Bone marrow (tissue), 2 donors: ENCODE measurements at places on chromosomes 7 and 10.

GRCh38 chr7:82964150-82964882, 198.4 kb downstream of the PCLO start:
- no peak for DNase-seq

- DNase-seq: no peak
Measured at GRCh38 chr10:86944031-86944419, 13.4 kb downstream of the MMRN2 start.

- no peak for DNase-seq
Measured at GRCh38 chr7:24340727-24341126, 56.7 kb downstream of the NPY start.

GRCh38 chr7:130353196-130353595, 8.6 kb downstream of the CPA5 start:
- no peak for DNase-seq

- DNase-seq: no peak
Measured at GRCh38 chr10:24958721-24959381, 6.4 kb upstream of the PRTFDC1 start.

DNA sequence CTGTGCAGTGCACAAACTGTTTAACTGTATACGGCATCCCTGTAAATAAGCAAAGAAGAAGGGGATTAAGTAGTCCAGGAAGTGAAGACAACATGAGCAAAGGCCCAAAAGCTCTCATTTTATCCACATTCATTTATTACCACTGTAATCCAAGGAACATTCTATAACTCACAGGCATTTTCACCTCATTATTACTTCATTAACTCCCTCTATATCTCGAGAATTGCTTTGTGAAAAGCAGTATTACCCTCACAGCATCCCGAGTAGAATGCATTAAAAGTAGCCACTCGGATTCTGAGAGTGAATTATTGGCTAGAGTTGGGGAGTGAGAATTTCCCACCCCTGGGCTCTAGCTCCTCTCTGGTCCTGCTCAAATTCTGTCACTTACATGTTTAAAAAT, 51.0 kb upstream of the CHCHD3 start:
- no peak for DNase-seq

- no peak for DNase-seq
Measured at GRCh38 chr7:152363798-152364197, 72.0 kb downstream of the KMT2C start.

DNA sequence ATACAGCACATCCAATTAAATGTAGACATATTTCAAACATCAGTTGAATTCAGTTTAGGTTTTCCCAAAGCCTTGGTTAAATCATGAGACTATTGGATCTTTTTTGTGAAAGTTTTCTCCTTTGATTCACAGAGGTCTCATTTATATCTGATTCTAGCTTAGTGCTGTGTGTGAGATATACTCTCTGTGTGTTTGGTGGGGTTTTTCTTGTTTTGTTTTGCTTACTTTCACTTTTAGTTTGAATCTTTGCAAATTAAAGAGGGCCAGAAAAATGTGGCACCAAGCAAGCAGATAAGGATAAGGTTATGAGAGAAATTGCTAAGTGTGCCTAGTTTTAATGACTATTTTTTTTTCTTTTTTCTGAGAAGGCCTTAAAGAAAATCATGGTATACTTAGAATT, 12.6 kb upstream of the OR6B1 start:
- no peak for DNase-seq

DNA sequence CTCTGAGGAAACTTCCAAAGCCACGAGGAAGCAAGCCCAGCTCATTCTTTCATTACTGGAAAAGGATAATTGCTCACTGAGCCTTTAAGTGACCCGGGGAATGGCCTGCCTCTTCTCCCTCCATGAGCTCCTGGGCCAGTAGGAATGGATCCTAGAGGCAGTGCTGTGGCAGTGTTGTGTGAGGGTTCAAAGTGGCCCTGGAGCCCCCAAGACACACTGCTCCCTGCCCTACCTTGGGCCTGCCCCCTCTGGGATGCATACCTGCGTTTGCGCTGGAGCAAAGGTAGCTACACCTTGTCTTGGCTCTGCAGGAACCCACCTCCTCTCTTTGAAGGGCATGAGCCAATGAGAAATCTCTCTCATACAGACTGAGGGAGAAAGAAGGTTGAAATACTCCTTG, 115.8 kb upstream of the ANLN start:
- no peak for DNase-seq

GRCh38 chr7:37081436-37081835, 357.1 kb upstream of the AOAH start:
- no peak for DNase-seq

DNA sequence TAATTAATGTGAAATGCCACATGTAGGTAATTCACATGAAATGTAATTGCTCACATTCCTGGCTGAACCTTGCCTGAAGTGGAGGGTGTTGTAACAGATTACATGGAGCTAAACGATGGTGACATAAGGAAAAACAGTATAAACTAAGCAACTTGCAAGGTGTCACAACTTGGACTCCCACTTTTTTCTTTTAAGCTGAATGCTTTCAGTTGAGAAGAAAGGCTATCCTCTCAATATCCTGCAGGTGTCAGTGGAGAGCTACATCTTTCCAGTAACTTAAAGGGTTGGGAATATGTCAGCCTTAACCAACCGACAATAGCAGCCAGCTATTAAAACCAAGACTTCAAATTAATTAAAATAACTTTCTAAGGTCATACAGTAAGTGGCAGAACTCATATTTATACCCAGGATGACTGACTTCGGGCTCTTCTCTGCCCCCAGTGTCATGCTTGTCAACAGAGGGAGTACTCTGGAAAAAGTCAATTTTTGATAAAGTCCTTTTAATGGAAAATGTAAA, 33.7 kb downstream of the NRBF2 start:
- DNase-seq: peak; percentile 46

DNA sequence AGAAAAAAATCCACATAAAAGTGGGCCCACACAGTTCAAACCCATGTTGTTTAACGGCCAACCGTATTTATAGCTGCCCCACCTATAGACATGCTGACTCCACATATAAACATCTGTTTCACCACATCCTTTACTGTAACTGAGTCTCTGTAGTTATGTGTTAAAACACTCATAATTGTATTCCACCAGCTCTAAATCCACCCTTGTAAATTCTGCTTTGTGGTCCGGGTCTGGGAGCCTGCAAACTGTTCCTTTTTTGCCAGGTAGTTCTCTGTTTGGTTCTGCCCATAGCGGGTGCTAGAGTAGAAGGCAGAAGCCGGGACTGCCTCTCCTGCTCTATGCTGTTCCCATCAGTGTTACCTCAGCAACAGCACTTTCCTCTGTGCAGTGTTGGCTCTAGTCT, 20.2 kb upstream of the FHIP2A start:
- no peak for DNase-seq

GRCh38 chr7:111091593-111092358, 849 bp downstream of the LRRN3 start:
- DNase-seq: no peak

DNA sequence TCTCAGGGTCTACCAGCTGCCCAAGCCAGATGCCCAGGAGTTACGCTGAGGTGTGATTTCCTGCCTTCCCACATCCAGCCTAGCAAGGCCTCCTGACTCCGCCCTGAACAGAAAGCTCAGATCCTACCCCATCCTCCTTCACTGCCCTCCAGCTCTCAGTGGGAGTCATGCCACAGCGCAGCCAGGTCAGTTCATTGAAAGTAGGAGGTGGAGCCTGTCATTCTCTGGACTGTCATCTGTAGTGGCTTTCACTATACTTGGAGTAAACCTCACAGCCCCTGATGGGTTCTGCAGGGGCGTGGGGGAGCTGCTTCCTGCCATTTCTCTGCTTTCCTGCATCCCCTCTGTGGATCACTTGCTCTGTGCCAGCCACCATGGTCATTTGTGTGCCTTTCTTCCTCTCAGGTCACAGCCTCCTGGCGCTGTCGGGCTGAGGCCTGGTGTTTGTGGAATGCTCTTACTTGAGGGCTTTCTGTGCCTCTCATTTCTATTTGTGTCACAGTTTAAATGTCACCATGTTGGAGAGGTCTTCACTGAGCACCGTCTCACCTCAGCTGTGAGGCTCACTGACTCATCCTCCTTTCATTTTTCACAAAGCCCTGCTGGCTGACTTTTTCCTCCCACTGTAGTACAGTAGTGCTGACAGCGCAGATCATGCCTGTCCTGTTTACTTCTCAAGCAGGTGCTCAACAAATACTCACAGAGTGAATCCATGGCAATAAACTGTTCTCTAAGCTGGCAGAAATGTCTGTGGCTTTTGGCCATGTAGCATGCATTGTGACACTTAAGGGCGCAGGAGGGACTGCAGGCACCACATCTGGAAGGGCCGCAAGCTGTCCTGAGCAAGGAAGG, 61.0 kb upstream of the TMEM248 start:
- DNase-seq: no peak

- no peak for DNase-seq
Measured at GRCh38 chr7:86653919-86654659, 10.4 kb downstream of the GRM3 start.

- no peak for DNase-seq
Measured at GRCh38 chr7:57205000-57205399, 72.8 kb upstream of the ZNF479 start.

DNA sequence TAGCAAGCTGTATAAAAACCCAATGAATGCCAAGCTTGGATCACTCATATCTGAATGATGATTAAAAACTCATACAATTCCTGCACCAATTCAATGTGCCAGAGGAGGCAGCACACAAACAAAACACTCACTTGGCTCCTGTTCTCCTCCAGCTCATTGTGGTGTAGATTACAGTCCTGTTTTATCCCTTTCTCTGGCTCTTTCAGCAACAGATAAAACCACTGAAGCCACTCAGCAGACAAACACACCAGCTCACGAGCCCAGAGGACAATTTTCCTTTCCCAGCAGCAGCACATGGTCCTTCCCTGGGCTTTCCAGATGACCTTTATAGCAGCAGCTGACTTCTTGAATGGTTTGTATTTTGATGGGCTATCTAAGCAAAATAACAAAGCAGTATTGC, 107.3 kb upstream of the STARD3NL start:
- no peak for DNase-seq

GRCh38 chr7:7996568-7996967, 28.0 kb downstream of the GLCCI1 start:
- no peak for DNase-seq

DNA sequence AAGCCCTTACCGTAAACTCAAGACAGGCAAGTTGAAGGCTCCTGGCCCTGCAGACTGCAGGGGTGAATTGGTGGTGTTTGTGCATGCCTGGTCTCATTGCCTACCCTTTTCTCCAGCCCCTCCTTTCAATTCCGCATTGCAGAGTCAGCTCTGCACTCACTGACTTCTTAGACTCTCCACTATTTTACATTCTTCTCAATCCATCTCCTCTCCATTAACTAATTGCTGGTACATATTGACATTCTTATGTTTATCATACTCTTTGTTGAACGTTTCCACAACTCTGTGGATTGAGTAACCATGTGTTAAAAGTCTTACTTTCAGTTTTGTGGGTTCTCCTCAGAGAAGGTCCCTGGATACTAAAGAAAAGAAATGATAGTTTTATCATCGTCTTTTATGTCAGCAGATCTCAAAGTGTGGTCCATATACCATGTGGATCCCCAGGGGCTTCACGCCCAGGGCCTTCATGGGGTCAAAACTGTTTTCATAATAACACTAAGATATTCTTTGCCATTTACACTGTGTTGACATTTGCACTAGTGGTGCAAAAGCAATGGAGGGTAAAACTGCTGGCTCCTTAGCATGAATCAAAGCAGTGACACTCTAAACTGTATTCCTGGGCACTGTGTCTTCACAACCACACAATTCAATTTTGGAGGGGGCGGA, 135.4 kb upstream of the FZD1 start:
- DNase-seq: no peak

GRCh38 chr7:140640060-140640637, 464 bp downstream of the DENND2A start:
- no peak for DNase-seq

DNA sequence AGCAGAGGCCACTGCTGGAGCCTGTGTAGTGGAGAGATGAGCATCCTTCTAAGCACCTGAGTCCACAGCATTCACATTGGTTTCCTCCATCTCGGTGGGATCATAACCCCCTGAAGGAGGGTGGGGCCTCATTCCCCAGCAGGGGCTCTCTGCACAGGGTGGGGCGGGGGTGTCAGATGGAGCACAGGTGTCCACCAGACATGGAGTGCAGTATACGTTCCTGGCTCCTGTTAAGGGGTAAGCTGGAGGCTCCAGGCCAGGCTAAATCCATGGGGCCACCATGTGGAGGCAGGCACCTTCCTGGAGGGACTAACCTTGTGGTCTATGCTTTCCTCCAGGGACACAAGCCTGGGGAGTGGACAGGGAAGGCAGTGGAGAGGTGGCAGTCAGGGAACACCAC, 252.6 kb downstream of the GRID1 start:
- no peak for DNase-seq

DNA sequence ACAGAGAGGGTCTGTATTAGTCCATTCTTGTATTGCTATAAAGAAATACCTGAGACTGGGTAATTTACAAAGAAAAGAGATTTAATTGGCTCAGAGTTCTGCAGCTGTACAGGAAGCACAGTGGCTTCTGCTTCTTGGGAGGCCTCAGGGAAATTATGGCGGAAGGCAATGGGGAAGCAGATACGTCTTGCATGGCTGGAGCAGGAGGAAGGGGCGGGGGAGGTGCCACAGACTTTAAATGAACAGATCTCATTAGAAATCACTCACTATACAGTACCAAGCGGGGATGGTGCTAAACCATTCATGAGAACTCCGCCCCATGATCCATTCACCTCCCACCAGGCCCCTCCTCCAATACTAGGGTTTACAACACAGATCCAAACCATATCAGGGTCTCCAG, 3.7 kb upstream of the CALU start:
- DNase-seq: no peak

- DNase-seq: no peak
Measured at GRCh38 chr7:139046143-139046542, 10.3 kb upstream of the ZC3HAV1L start.

DNA sequence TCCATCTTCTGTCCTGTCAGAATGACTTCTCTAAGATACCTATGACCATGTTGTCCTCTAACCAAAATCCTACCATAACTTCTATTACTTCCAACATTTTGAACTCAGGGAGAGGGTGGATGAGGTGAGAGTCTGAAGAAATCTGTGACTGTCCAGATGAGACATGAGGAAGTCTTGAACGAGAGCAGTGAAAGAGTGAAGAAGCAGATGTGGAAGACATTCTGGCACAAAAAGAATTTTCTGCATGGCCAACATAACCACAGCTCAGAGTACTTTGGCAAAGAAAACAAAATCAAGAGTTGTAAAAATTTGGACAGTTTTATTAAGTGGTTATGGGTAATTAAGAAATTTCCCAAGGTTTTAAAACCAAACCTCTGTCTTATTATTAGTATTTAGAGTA, 141.6 kb downstream of the CPEB3 start:
- DNase-seq: no peak

DNA sequence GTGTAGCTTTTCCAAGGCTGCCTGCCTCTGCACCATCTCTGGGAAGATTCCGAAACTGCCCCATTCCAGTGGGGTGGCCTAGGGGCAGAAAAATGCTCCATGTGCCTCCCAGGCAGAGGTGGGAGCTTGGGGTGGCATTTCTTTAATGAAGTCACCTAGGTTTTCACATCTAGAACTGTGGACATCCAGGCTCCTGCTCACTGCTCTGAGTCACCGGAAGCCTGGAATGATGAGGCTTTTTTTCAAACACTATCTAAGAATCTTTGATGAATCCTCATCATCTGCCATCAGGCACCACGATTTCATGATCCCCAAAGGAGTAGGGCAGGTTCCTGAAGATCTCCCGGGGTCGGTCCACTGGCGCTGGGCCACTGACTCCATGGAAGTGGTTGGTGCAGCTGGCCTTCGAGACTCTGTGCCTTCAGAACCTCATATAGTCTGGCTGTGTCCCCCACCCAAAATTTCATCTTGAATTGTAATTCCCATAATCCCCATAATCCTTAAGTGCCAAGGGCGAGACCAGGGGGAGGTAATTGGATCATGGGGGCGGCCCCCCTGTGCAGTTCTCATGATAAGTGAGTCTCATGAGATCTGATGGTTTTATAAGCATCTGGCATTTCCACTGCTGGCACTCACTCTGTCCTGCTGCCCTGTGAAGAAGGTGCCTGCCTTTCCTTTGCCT, 37.1 kb downstream of the MTURN start:
- DNase-seq: no peak
